ENCODE measurements at places on chromosomes 1 and 21. TPM values are rescaled to one million over a fixed set of nuclear protein-coding genes. Genes with fewer than 3 reads are reported as not detected.
A peak's percentile ranks its signal among the peaks of the same experiment; 100 is the strongest.

Gene FCRL6
- total RNA-seq, result not detected

Gene AKR7A3
- 2.5 TPM for total RNA-seq

Gene PPOX
- total RNA-seq, result 31.7 TPM

Gene EDN2
- total RNA-seq, result not detected

Gene PTPRC
- total RNA-seq, result 11.7 TPM

Gene TDRD5
- total RNA-seq, result 1.8 TPM

Gene GRIK1
- total RNA-seq, result 21.5 TPM

Gene MYBPHL
- total RNA-seq, result 8.2 TPM

Gene RNF11
- total RNA-seq, result 212 TPM

Gene DDAH1
- total RNA-seq, result 134 TPM

Gene FOXO6
- 4.6 TPM for total RNA-seq

Gene TOR3A
- 20.1 TPM for total RNA-seq

Gene RAB25
- total RNA-seq, result 0.96 TPM

Gene ENTREP3
- 39.5 TPM for total RNA-seq

Gene CPLANE2
- 8.7 TPM for total RNA-seq

Gene PPIH
- 27.1 TPM for total RNA-seq

GRCh38 chr1:35810096-35810881, 2.5 kb downstream of the AGO4 start:
- DNase-seq, result no peak

- no peak for DNase-seq
Observed at GRCh38 chr21:31182231-31183140, 144.2 kb upstream of the KRTAP19-8 start.

- DNase-seq, result no peak
Observed at GRCh38 chr1:238242181-238242580, 351.5 kb upstream of the ZP4 start.

- no peak for DNase-seq
Observed at GRCh38 chr1:181484821-181485220, 1.5 kb downstream of the CACNA1E start.

DNA sequence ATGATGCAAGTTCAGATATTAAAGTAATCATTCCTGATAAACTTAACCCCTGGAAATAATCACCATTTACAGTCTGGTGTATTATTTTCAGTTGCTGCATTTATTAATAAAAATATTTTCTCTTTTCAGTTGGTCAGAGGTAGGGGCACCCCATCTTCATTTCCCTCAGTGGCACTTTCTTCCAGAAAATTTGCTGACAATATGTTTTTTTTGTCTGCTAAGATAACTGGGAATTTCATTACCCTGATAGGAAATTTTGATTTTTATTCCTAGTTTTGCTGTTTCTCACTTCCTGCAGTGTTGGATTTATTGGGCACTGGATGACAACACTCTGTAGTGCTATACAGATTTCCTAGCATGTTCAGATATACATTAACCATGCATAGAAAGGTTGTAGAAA, 33.1 kb upstream of the APOBEC4 start:
- no peak for DNase-seq

DNA sequence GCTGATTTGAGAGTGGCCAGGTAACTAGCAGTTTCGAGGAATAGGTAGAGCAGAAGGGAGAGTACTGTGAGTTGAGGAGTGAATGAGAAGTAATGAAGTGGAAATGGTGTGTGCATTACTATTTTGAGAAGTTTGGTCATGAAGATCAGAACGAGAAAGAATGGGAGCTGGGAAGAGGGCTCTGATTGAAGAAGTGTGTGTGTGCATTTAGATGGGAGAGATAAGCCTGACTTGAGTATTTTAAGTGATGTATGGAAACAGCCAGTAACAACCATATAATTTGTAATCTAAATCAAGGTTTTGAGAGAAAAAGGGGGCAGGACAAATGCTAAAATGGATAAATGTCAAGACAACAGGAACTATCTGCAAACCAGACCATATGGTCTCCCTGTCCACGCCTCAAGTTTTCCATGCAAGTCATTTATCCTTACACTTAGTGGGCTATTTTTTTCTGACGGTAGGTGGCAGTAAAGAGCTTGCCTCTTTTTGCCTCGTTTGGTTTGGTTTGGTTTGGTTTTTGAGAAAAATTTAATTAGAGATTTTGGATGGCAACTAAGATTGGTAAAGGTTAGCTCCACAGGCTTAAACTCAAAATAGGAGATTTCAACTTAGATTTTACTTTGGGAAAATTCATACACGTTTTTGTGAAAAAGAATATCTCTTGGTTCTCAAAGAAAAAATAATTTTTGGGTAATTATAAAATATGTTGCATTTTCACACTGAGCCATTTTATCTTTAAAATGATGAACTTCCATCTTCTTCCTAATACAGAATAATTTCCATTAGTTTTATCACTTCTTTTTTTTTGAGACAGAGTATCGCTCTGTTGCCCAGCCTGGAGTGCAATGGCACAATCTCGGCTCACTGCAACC, 9.5 kb upstream of the B3GALNT2 start:
- DNase-seq, result no peak

- DNase-seq, result peak; percentile 39
Observed at GRCh38 chr1:212234431-212235395, 50.5 kb upstream of the PPP2R5A start.

- no peak for DNase-seq
Observed at GRCh38 chr1:38028105-38028591, 15.6 kb downstream of the UTP11 start.

DNA sequence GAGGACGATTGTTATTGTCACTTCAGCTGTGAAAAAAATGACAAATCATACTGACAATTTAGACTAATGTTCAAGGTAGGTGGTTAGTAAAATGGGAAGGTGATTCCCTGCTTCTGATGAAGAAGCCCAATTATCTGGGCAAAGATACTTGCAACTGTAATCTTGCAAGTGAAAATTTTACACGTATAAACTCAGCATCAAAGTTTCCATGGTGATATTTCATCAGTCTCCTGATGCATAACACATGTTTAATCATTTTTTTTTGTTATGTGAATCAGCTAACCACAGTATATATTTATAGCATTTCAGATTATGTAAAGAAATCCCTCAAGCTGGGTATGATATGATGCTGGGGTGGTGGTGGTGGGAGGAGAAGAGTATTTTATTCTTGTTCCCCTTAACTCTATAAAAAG, 16.4 kb upstream of the KCNK1 start:
- DNase-seq, result no peak

- DNase-seq, result no peak
Observed at GRCh38 chr1:56099766-56100265, 479.5 kb downstream of the PLPP3 start.

GRCh38 chr1:209601809-209602657, 18.5 kb downstream of the CAMK1G start:
- DNase-seq, result peak; percentile 67

- no peak for DNase-seq
Observed at GRCh38 chr21:38691631-38692030, 114.1 kb upstream of the ETS2 start.

DNA sequence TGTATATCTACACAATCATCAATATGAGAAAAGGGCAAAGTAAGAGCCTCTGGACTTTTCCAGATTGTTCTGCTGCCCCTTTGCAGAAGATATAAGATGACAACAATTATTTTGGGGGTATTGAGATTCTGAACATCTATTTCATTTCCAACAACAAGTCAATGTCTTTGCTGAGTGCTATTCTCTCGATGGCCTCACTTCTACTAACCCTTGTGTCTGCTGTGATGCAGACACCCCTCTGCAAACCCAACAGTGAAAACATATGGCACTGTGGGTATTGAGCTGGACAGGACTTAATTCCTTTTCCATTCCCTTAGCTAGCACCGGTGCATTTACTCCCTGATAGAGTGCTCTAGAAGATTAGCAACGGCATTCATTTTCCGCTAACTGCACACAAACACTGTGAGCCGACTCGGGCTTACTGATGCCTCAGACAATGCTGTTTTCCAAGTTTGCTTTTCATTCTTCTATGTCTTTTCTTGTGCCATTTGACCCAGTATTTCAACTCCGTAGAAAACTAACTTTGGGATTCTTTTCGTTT, 33.4 kb upstream of the SMYD2 start:
- no peak for DNase-seq

DNA sequence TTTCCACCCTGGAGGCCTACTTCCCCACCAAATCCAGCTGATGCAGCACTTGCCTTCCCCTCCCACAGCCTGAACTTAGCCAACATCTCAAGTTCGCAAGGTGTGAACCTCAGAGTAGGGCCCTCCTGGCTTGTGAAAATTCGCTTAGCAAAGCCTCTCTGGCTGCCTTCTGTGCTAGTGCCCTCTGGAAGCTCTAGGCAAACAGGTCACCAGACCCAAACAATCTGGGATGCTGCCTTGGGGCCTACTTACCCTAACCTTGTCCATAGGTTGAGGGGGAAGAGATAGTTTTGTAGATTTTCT, 30.3 kb upstream of the TRABD2B start:
- no peak for DNase-seq

GRCh38 chr21:42207426-42207825, 11.5 kb upstream of the ABCG1 start:
- DNase-seq, result no peak

DNA sequence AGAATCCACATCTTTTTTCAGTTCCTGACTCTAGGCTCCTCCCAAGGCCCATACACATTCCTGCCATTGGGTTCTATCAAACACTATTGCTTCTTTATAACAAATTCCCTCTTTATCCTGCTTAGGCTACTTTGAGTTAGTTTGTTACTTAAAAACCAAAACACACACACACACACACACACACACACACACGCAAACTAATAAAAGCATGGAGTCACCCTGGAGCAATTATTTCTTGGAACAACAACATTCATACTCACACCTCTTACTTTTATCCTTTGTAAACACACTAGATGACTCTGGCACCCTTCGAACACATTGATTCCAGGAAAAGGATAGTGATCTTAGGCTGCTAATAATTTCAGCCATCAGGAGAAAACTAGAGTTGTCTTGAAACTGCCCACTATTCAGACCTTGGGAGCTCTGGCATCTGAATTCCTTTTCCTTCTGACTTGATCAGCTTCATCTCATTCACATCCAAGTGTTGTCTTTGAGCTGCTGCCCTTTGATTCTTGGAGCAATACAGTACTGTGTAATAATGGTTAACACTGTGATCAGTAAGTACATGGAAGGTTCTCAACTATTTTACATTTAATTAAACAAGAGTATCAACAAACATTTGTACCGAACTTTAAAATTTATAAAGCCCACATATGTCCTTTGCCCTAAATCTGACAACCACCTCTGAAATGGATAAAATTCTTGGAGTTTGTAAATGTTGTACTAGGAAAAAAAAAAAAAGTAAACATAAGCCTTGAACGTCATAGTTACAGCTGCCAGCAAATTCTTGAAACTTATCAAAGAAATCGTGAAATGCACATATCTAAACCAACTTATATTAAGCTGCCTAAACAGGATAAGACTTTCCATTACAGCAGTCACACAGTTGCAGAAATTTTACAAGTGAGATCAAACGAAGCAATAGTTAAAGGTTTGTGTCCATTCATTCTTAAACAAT, 2.8 kb upstream of the SEC22B start:
- DNase-seq, result no peak

DNA sequence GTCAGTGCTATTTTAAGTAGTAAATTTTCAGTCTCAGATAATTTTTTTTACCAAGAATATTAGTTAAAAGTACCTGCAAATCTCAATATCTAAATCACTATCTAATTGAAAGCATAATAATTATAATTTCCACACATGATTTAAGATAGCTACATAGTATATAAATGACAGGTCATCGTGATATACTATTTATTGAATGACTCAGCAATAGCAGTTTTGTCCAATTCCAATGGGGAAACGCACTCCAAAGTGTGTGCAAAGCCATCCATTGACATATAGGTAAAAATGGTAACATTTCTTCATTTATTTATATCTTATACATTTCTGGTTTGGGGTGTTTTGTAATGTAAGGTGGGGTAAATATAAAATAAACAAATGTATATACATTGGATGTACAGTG, 19.5 kb downstream of the ADGRL4 start:
- DNase-seq, result no peak

- DNase-seq, result no peak
Observed at GRCh38 chr1:110058591-110058990, 11.9 kb downstream of the ALX3 start.

DNA sequence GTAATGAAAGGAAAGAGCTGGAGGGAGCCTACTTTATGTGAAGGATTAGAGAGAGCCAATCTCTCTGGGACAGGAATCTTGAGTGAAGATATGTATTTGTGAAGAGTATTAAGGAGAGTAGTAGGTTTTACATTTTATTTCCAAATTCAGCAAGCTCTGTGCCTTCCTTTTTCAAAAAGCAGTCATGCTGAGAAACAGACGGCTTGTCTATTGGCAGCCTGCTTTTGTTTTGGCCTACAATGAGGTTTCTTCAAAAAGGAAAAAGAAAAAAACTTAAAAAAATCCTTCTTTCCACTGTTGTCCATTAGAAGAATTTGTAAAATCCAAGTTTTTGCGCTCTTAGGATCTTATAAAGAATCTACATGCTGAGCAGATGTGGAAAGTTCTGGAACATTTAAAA, 103.6 kb upstream of the PTGFR start:
- DNase-seq, result no peak

GRCh38 chr1:30637183-30637980, 86.0 kb downstream of the MATN1 start:
- no peak for DNase-seq

- DNase-seq, result no peak
Observed at GRCh38 chr1:17617787-17618557, 78.5 kb downstream of the ARHGEF10L start.

DNA sequence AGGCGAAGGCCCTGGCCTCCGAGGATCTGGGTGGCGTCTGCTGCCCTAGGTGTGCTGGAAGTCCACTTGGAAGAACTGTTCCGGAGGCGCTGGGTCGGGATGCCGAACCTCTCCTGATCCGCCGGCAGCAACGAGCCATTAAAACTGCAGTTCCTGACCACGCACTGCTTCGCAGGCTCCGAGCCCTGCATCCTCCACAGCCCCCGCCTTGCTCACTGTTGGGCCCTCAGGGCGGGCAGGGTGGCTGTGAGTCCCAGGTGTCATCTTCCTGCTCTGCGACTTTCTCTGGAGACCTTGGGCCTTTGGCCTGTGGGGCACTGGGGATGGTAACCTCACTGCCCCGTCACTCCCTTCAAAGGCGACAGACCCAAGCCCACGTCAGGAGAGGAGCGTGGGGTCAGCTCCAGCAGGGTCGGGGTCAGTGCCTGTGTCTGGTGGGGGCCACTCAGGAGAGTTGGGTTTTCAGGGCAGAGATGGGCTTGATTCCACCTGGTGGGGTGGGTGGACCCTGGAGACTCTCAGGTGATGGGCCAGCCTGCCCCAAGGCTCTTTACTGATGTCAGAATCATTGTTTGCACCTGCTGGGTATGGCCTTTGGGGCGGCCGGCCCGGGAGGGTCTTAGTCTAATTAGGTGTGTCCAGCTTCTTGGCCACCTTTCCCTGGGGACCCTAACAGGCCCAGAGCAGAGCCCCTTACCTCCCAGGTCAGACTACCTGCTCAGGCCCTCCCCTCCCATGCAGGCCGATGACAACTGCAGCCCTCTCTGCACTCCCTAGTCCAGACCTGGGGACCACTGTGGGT, 3.1 kb downstream of the PRXL2B start:
- no peak for DNase-seq

GRCh38 chr1:110645211-110645610, 29.5 kb downstream of the KCNA3 start:
- no peak for DNase-seq

- no peak for DNase-seq
Observed at GRCh38 chr1:167634435-167634834, 4.4 kb downstream of the RCSD1 start.

Data from dorsolateral prefrontal cortex (tissue), 122 donors.